ENCODE measurements at places on chromosomes 7 and 10. TPM values are rescaled to one million over a fixed set of nuclear protein-coding genes. Genes with fewer than 3 reads are reported as not detected.

The TAS2R41 gene
- 0.10 TPM for total RNA-seq

DNA sequence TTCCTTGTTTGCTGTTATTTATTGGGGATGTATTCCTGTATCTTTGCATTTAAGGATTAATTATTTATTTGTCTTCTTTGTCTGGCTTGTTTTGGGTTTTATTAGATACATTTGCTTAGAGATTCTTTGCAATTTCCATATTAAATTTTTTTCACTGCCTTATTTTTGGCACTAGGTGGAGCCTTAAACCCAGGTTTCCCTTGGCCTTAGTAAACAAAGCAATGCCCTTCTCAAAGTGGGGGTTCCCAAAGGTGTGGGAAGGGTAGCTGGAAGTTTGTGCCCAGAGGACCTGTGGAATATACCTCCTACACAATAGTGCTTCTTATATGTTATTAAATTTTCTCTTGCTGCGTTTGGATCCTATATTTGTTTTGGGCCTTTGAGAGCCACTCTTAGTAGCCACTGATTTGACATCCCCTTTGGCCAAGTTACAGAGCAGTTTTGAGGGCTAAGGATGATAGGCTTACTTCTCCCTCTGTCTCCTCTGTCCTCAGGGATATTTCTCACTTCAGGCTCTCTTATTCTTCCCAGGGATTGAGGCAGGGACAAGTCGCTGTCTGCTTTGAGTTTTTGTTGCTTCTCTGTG is 162.3 kb downstream of the ITGB1 start:
- peak; percentile 28 for DNase-seq

The FKBP14 gene
- total RNA-seq, result 12.5 TPM

The MLXIPL gene
- 0.63 TPM for total RNA-seq

- peak; percentile 59 for DNase-seq
Observed at GRCh38 chr7:100893910-100894721, 1.6 kb downstream of the ACHE start.

The ZDHHC4 gene
- total RNA-seq, result 63.2 TPM

The ITPRID1 gene
- 0.18 TPM for total RNA-seq

The ITGB8 gene
- total RNA-seq, result 2.2 TPM

GRCh38 chr10:122089311-122090017 is 100.5 kb downstream of the TACC2 start:
- DNase-seq, result no peak

All from H7 (cell line).